ENCODE measurements at places on chromosomes 12 and 14. TPM values are rescaled to one million over a fixed set of nuclear protein-coding genes. Genes with fewer than 3 reads are reported as not detected.

TOMM20L gene
- not detected for total RNA-seq

VPS37B gene
- 22.7 TPM for total RNA-seq

ARPC3 gene
- 251 TPM for total RNA-seq

VWF gene
- 238 TPM for total RNA-seq

P2RX2 gene
- not detected for total RNA-seq

FITM1 gene
- 75.9 TPM for total RNA-seq

ZNF26 gene
- total RNA-seq: 3.9 TPM

PRB2 gene
- total RNA-seq: not detected

KRT75 gene
- not detected for total RNA-seq

GPR135 gene
- total RNA-seq: 1.3 TPM

TMCC3 gene
- total RNA-seq: 2.2 TPM

EFS gene
- total RNA-seq: 2.3 TPM

CLEC2A gene
- total RNA-seq: not detected

SMCO3 gene
- not detected for total RNA-seq

MEG3 gene
- 28.3 TPM for total RNA-seq

PLCZ1 gene
- not detected for total RNA-seq

AGAP2 gene
- total RNA-seq: 4.7 TPM

TUBA1B gene
- total RNA-seq: 811 TPM

ADAM21 gene
- total RNA-seq: 0.48 TPM

CD4 gene
- total RNA-seq: 71.9 TPM

UBE2N gene
- 83.2 TPM for total RNA-seq

GLT8D2 gene
- total RNA-seq: 18.7 TPM

ETFBKMT gene
- total RNA-seq: 6.5 TPM

TRIM9 gene
- 0.96 TPM for total RNA-seq

PRIM1 gene
- 3.1 TPM for total RNA-seq

SSPN gene
- total RNA-seq: 75.9 TPM

GUCY2C gene
- not detected for total RNA-seq

PLEK2 gene
- total RNA-seq: 2.0 TPM

PLEKHG3 gene
- total RNA-seq: 17.4 TPM

ERC1 gene
- total RNA-seq: 54.6 TPM

MMP14 gene
- total RNA-seq: 20.4 TPM

FZD10 gene
- not detected for total RNA-seq

FAM186B gene
- 0.41 TPM for total RNA-seq

TAC3 gene
- total RNA-seq: not detected

KRT79 gene
- total RNA-seq: not detected

CREBL2 gene
- 22.7 TPM for total RNA-seq

DAAM1 gene
- total RNA-seq: 67.2 TPM

KCNA5 gene
- 2.3 TPM for total RNA-seq

C12orf42 gene
- total RNA-seq: not detected

SERPINA5 gene
- total RNA-seq: 0.83 TPM
